ENCODE measurements at places on chromosomes 13 and 19. TPM values are rescaled to one million over a fixed set of nuclear protein-coding genes. Genes with fewer than 3 reads are reported as not detected.

DNA sequence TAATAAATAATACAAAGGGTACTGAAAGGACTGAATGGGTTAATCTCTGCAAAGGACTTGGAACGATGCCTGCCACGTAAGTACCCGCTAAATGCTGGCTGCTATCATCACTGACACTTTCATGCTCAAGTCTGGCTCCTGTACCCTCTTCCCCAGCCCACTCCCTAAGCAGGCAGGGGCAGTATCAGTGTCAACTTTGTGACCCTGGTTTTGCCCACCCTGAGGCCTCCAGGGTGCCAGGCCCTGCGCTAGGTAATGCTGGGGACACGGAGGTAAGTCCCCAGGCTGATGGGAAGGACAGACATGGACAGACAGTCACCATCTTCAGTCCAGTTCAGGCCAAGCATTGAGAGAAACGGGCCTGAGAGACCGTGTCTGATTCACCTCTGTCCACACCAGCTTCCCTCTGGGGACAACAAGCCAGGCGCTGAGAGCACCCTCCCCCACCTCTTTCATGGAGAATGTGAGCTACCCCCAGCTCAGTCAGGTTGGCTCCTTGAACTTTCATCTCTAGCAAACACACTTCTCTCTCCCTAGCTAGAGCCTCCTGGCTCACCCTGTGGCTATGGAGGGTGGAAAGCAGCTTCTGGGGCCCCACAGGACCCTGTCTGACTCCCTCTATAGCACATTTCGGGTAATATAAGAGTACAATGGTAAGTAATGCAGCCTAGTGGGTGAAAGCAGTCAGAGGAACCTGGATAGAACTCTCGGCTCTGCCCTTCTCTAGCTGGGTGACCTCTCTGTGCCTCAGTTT, 800 bp downstream of the ETFB start:
- peaks cover 65% of the 10 kb centered on the region for H3K4me1 ChIP-seq
- peak overlapping the region; percentile 73 for H3K27ac ChIP-seq
- H3K4me3 ChIP-seq: peak overlapping the region; percentile 90
- no peaks in the 10 kb centered on the region for H3K27me3 ChIP-seq
- DNase-seq: no peak

The ZNF682 gene
- 16.0 TPM for total RNA-seq

- H3K36me3 ChIP-seq: no peaks in the 10 kb centered on the region
- no peak for DNase-seq
- H3K27me3 ChIP-seq: peaks cover 2% of the 10 kb centered on the region
- H3K27ac ChIP-seq: no peak overlapping the region
Measured at GRCh38 chr19:29040951-29041350, 172.0 kb downstream of the UQCRFS1 start.

The C19orf73 gene
- total RNA-seq: 2.3 TPM

- H3K4me1 ChIP-seq: no peaks in the 10 kb centered on the region
- DNase-seq: no peak
Measured at GRCh38 chr13:43111559-43112400, 88.4 kb downstream of the DNAJC15 start.

The TEX29 gene
- total RNA-seq: 1.0 TPM

DNA sequence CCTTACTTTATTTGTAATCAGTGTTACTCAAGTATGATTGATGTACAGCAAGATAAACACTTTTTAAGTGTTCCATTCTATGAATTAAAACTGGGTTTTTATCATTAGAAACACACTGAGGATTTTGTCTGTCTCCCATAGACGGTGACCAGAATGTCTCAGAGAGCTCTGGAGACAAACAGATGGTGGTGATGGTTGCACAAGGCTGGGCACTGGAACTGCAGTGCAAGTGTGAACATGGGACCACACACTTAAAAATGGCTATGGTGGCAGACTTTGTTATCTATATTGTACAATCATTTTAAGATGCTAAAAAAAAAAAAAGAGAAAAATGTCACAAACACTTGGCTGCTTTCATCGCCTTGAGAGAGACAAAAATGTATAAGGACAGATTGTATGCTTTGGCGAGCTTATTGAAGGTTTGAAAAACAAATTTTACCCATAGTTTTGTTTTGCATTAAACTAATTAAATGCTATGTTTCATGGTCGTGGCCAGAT, 273.0 kb downstream of the SHISA2 start:
- no peaks in the 10 kb centered on the region for H3K4me1 ChIP-seq
- DNase-seq: no peak
- H3K27ac ChIP-seq: no peak overlapping the region
- no peaks in the 10 kb centered on the region for H3K36me3 ChIP-seq

- H3K27me3 ChIP-seq: no peaks in the 10 kb centered on the region
- H3K36me3 ChIP-seq: no peaks in the 10 kb centered on the region
- H3K4me3 ChIP-seq: peak overlapping the region; percentile 78
- DNase-seq: peak; percentile 46
Measured at GRCh38 chr13:77698201-77699058, 943 bp downstream of the SLAIN1 start.

DNA sequence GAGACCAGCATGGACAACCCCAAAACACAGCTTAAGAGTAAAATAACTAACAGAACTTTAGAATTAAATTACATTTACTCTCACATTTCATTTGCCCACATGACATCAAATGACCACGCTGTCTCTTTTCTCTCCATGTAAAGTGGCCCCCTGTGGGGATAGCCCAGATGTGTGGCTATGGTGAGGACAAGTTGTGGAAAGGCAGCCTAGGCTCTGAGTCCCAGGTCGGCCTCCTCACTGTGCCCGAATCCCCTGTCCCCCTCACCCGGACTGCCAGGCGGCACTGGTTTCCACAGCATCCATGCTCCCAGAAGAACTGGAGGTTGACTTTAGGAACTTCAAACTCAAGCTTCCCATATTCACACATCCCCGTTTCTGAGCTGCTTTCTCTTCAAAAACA, 111.8 kb upstream of the UQCRFS1 start:
- H3K4me1 ChIP-seq: no peaks in the 10 kb centered on the region
- no peaks in the 10 kb centered on the region for H3K27me3 ChIP-seq
- no peak overlapping the region for H3K4me3 ChIP-seq
- no peak overlapping the region for H3K27ac ChIP-seq
- no peak for DNase-seq

The ZNF730 gene
- not detected for total RNA-seq

DNA sequence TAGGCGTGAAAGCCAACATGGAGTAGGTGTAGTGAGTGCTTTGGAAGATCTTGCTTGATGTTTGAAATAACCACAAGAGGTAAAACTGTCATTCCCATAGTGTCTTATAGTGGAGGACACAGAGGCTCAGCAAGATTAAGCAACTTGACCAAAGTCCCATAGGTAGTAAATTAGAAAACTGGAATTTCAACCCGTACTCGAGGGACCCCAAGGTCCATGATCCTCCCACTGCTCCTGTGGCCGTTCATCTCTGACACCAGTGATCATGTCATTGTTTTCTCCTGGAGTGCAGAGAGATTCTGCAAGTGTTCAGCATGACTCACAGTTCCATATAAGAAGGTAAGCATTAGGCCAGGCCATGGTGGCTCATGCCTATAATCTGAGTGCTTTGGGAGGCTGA, 126.9 kb downstream of the FGF9 start:
- H3K27me3 ChIP-seq: no peaks in the 10 kb centered on the region
- no peak for DNase-seq
- no peaks in the 10 kb centered on the region for H3K4me1 ChIP-seq
- H3K36me3 ChIP-seq: no peaks in the 10 kb centered on the region
- no peak overlapping the region for H3K4me3 ChIP-seq

The PDE4C gene
- not detected for total RNA-seq

GRCh38 chr13:107097916-107098315, 530.0 kb upstream of the ARGLU1 start:
- H3K27ac ChIP-seq: no peak overlapping the region
- no peaks in the 10 kb centered on the region for H3K4me1 ChIP-seq
- no peak overlapping the region for H3K4me3 ChIP-seq
- H3K27me3 ChIP-seq: no peaks in the 10 kb centered on the region

DNA sequence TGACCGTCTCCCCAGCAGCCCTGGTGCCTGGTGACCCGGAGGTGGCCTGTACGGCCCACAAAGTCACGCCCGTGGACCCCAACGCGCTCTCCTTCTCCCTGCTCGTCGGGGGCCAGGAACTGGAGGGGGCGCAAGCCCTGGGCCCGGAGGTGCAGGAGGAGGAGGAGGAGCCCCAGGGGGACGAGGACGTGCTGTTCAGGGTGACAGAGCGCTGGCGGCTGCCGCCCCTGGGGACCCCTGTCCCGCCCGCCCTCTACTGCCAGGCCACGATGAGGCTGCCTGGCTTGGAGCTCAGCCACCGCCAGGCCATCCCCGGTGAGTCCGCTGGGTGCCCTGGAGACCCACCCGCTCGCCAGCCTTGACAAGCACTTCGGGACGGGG, 2.2 kb downstream of the MADCAM1 start:
- no peaks in the 10 kb centered on the region for H3K36me3 ChIP-seq
- DNase-seq: no peak
- H3K4me3 ChIP-seq: no peak overlapping the region
- no peak overlapping the region for H3K27ac ChIP-seq
- peaks cover 23% of the 10 kb centered on the region for H3K4me1 ChIP-seq
- peaks cover 19% of the 10 kb centered on the region for H3K27me3 ChIP-seq

- H3K27me3 ChIP-seq: peaks cover 14% of the 10 kb centered on the region
- H3K27ac ChIP-seq: no peak overlapping the region
- peaks cover 8% of the 10 kb centered on the region for H3K4me1 ChIP-seq
- H3K4me3 ChIP-seq: no peak overlapping the region
Measured at GRCh38 chr19:15587663-15588062, 27.4 kb upstream of the CYP4F8 start.

DNA sequence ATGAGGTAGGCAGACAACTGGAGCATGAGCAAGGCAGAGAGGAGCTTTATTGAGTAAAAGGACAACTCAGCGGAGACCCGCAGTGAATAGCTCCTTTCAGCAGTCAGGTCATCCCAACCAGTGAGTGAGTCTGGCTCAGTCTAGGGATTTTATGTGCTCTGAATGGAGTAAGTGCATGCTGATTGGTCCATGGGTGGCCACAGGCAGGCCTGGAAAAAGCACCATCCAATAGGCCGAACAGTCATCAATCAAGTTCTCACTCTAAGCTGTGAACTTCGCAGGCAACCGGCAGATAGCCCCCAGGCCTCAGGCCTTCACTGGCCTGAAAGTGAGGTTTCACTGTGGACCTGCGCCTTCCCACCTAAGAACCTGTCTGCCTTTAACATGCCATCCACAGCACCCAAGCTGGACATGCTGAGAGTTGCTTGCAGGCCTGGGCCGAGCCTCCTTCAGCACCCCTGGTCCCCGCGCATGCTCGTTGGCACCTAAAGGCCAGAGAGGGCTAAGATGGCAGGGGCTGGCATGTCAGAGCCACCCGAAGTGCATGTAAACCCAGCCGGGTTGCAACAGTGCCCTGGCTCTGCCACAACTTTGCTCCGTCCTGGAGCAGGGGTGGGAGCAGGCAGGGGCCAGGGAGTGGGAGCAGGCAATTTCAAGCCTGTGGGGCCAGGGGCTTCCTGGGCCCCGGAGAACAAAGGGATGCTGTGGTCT, 698.7 kb downstream of the SLITRK1 start:
- no peaks in the 10 kb centered on the region for H3K27me3 ChIP-seq
- H3K4me1 ChIP-seq: no peaks in the 10 kb centered on the region
- H3K36me3 ChIP-seq: no peaks in the 10 kb centered on the region
- no peak for DNase-seq
- H3K27ac ChIP-seq: no peak overlapping the region

- no peaks in the 10 kb centered on the region for H3K36me3 ChIP-seq
- H3K27ac ChIP-seq: peak overlapping the region; percentile 71
- H3K4me3 ChIP-seq: peak overlapping the region; percentile 63
- no peaks in the 10 kb centered on the region for H3K27me3 ChIP-seq
Measured at GRCh38 chr19:42132851-42133528, 744 bp upstream of the POU2F2 start.

The SLITRK1 gene
- not detected for total RNA-seq

The LILRA2 gene
- total RNA-seq: 0.91 TPM

DNA sequence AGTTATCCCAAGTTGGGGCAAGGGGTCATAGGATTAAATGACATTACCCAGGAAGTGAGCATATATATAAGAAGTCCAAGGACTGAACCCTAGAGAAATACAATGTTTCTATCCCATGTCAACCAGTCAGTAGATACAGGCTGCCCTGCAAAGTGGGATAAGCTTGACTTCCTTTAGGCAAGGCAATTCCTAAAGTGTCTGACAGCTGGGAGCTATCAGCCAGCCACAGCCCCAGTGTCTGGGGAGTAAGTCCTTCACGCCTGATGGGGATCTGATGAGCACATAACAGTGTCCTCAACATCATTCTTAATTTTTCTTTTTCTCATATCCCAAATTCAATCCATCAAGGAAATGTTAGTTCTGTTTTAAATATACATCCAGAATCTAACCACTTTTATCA, 54.1 kb downstream of the DNAJC15 start:
- DNase-seq: no peak
- H3K27me3 ChIP-seq: no peaks in the 10 kb centered on the region
- H3K4me1 ChIP-seq: peaks cover 4% of the 10 kb centered on the region
- H3K4me3 ChIP-seq: no peak overlapping the region

DNA sequence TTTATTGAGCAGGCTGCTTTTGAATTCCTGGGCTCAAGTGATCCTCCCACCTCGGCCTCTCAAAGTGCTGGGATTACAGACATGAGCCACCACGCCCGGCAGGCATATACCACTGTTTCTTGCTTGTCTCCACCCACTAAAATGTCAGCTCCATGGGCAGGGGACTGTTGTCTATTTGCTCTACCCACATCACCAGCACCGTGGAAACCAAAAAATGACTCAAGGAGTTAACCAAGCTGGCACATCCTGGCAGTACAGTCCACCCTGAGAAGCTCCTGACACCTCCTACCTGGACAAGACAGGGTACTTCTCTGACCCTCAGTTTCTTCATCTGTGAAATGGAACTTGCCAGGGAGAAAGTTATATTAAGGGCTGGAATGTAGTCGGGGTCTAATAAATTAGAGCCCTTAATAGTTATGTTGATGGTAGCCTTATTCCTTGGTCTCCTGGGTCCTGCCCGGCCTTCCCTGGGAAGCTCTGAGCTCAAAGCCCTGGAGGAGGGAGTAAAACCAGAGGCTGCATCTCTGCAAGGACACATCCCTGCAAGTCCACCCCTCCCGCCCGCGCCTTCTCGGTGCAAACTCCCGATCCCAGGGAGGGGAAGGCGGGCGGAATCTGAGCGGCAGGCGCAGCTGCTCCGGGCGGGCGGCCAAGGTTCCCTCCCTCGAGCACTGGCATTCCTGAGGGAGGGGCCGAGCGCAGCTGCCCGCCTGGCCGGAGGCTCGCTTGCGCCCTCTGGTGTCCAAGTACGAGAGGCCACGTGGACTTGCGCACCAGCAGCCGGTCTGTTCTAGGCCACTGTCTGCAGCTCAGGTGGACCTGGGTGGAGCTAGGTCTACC, 14.1 kb downstream of the RDH8 start:
- H3K4me3 ChIP-seq: no peak overlapping the region
- peak; percentile 61 for DNase-seq
- H3K36me3 ChIP-seq: no peaks in the 10 kb centered on the region
- H3K4me1 ChIP-seq: peaks cover 8% of the 10 kb centered on the region

GRCh38 chr13:30421093-30422053, 920 bp upstream of the UBE2L5 start:
- no peaks in the 10 kb centered on the region for H3K27me3 ChIP-seq
- peak overlapping the region; percentile 46 for H3K27ac ChIP-seq
- no peak for DNase-seq
- peak overlapping the region; percentile 60 for H3K4me3 ChIP-seq
- H3K36me3 ChIP-seq: no peaks in the 10 kb centered on the region

The KASH5 gene
- not detected for total RNA-seq

Data from CD4-positive, alpha-beta T cell (primary cell).